Activated CD8-positive, alpha-beta memory T cell treated with anti-CD3 and anti-CD28 coated beads for 4 hours (primary cell): ENCODE measurements at places on chromosomes 2 and 18.

GRCh38 chr2:220937245-220937644 is 634.9 kb downstream of the EPHA4 start:
- no peak for DNase-seq

- DNase-seq, result no peak
Measured at GRCh38 chr2:30178618-30179434, 32.0 kb downstream of the YPEL5 start.

DNA sequence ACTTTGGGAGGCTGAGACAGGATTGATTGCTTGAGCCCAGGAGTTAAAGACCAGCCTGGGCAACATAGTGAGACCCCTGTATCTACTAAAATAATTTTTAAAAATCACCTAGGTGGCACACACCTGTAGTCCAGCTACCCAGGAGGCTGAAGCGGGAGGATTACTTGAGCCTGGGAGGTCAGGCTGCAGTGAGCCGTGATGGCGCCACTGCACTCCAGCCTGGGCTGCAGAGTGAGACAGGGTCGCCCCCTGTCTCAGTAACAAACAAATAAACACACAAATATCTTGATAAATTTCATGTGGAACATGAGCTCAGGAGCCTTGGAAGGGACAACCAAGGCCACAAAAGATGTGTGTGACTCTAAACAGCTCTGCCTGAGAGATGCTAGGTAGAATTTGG is 11.7 kb upstream of the ANKRD53 start:
- no peak for DNase-seq

DNA sequence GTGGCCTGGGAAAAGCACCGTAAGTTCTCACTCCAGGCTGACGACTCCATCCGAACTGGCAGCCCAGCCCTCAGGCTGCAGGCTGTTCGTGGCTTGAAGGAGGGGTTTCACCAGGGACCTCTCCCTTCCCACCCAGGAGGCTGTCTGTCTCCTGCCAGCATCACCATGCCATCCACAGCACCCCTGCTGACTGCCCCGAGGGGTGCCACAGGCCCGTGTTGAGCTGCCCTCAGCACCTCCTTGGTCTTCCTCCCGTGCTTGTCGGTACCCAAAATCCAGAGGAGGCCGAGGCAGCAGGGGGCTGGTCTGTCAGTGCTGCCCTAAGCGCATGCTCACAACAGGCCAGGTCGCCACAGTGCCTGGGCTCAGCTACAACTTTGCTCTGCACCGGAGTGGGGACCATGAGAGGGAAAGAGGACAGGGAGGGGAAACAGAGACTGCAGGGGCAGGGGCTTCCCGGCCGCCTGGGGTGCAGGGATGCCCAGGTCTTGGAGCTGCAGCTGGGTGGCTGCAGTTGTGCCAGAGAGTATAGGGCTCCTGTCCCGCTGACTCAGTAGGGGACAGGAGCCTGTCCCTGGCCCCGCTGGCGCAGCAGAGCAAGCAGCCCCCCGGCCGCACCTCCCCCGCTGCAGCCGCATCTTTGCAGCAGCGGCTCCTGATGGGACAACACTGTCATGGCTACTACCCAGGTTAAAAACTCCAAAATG is 963.7 kb upstream of the CRIM1 start:
- no peak for DNase-seq

GRCh38 chr18:51721996-51722395 is 524.5 kb upstream of the MEX3C start:
- DNase-seq, result no peak

GRCh38 chr2:128979182-128979581 is 660.5 kb upstream of the HS6ST1 start:
- DNase-seq, result no peak

DNA sequence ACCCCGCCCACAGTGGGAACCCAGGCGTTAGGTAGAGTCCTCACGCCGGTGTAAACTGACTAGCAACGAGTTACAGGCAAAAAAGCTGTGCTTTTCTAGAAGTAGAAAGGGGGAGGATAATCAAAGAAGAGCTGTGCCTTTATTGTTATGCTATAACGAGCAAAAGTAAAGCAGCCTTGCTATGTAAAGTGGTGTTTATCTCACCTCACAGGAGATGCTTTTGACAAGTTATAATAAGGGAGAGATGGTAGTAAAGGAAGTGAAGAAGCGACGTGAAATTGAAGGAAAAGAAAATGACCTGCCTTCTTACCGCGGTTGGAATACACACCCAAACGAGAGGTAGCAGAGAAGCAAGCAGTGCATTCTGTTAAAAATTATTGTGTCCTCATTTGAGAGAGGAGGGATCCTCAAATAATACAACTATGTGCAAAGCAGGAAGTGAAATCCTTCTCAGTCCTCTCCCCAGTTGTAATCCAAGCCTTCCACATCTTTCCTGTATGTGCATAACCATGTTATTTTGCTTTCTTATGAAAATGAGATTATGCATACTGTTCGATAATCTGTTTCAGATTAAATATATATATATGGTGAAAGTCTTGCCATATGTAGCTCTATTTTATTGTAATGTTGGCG is 962 bp downstream of the TANK start:
- DNase-seq, result no peak

DNA sequence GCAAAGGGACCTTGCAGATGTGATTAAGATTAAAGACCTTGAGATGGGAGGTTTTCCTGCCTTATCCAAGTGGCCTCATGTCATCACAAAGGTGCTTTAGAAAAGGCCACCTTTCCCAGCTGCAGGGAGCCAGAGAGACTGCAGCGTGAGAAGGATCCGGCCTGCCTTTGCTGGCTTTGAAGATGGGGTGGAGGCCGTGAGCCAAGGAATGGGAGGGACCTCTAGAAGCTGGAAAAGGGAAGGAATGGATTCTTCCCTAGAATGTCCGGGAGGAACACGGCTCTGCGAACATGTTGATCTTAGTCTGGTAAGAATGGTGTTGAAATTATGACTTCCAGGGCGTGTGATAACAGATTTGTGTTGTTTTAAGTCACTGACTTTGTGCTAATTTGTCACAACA is 39.9 kb upstream of the CREG2 start:
- no peak for DNase-seq

- no peak for DNase-seq
Measured at GRCh38 chr2:77521931-77522470, at the start of gene LRRTM4. Gene LRRTM4 (minus strand): TSS chr2:77522376.

- no peak for DNase-seq
Measured at GRCh38 chr2:109109342-109109741, 19.7 kb upstream of the SH3RF3 start.

DNA sequence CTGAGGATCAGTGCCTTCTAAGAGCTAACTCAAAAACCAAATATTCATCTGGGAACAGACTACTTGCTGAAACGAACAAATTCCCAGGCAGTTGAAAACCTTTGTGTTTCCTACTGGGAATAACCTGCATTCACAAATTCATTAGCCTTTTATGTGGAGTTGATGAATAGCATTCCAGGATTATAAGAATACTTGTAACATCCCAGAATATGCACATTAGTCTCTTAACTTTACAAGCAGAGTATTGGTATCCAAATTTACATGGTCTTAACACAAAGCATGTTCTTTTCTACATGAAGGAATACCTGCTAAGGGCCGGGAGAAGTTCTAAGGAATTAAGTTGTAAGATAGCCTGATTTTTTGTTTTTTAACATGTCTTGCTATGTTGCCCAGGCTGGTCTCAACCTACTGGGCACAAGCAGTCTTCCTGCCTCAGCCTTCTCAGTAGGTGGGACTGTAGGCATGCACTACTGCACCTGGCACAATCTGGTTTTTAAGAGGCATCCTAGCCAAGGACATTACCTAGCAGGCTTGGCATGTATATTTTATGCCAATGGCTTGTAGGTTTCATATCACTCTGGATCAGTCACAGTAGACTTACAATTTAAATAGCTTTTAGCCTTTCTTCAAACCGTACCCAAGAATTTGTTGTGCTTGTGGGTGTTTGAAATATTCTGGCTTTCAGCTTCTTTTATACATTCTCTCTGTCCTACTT is 50.7 kb downstream of the MGAT5 start:
- DNase-seq, result no peak

GRCh38 chr2:212135739-212136138 is 402.9 kb downstream of the ERBB4 start:
- DNase-seq, result no peak

DNA sequence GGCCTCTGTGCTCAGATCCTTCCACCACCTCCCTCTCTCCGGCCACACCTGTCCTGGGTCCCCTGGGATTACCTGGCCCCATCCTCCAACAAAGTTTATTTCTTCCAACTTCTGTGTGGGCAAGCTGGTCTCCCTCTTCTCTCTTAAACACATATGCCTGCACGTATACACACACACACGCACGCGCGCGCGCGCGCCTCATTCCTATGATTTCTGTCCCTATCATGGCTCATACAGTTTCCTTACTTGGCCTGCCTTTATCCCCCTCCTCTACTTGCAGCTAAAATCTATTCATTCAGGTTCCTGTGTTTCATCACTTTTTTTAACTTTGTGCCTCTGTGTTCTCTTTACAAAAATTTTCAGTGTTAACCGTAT is 96.4 kb downstream of the LOXHD1 start:
- no peak for DNase-seq

GRCh38 chr2:32838949-32839348 is 107.8 kb upstream of the LTBP1 start:
- DNase-seq, result no peak

GRCh38 chr18:50788284-50788683 is 31.5 kb downstream of the MRO start:
- DNase-seq, result no peak

DNA sequence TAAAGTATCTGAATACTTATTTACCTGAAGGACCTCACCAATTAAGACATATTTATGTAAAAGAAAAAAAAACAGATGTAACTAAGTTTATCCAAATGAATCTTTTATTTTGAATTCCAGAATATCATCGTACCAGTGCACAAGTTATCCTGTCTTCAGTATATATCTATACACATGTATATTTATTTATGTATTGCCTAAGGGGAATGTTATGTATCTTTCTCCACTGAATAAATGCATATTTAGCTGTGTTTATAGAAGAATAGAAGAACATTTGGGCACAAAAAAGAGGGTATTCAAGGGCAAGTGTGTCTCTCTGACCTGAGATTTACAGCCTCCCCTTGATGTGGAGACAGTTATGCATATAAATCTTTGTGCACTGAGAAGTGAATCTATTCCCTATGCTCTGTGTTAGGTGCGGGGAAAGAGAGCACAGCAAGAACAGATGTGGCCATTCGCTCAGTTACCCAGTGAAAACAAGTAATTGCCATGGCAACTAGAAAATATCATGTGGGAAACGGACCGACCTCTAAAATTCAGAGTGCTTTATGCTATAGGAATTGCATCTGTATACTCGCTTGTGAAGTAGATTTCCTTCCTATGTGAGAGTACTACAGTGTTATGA is 39.5 kb upstream of the ASXL3 start:
- no peak for DNase-seq

- DNase-seq, result no peak
Measured at GRCh38 chr2:176132205-176133171, 3.0 kb downstream of the HOXD8 start.

DNA sequence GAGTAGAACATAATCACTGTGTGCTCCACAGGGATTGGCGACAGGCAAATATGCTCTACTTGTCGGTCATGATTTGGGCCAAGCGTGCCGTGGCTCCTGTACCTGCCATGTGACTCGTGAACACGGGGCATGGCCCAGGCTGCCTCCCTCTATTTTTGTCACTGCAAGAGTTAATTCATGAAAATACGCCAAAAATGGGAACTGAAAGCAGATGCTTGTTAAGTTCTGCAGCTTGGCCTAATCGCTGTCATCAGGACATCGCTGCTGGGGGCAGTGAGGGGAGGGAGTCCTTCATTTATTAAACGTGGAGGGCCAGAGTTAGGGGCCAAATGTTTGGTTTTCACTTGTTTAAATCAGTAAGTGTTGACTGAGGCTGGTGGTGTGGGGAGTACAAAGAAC is 177.8 kb downstream of the BCL2 start:
- no peak for DNase-seq

DNA sequence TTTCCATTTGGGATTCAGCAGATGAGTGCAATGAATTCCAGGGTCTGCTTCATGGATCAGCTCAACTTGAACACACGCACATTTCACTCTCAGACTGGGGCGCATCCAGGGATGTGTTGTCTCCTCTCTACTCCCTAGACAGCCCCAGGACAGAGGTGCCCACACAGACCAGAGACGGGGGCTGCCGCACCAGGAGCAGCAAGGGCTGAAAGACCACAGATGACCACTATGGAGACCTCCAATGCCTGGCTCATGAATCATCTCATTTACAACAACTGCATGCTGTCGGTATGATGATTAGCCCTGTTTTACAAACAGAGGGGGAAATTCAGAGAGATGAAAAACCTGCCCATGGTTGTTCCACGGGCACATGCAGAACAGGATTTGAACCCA is 63.1 kb downstream of the CYP26B1 start:
- DNase-seq, result no peak

DNA sequence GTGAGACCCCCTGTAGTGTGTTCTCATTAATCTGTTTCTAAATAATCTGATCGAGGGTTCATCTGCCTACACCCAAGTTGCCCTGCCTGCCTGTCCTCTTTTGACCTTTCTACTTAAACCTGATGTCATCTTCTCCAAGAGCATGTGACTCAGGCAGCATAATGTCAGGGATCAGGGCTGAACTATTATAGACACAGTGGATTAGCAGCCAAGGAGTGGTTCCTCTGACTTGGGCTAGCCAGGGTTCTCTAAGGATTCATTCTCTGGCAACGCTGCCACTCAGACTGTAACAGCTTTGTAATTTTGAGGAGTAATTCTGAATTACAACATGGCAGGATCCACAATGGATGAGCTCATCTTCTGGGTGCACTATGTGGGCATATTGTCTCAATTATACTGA is 124.0 kb downstream of the MDH1 start:
- no peak for DNase-seq

DNA sequence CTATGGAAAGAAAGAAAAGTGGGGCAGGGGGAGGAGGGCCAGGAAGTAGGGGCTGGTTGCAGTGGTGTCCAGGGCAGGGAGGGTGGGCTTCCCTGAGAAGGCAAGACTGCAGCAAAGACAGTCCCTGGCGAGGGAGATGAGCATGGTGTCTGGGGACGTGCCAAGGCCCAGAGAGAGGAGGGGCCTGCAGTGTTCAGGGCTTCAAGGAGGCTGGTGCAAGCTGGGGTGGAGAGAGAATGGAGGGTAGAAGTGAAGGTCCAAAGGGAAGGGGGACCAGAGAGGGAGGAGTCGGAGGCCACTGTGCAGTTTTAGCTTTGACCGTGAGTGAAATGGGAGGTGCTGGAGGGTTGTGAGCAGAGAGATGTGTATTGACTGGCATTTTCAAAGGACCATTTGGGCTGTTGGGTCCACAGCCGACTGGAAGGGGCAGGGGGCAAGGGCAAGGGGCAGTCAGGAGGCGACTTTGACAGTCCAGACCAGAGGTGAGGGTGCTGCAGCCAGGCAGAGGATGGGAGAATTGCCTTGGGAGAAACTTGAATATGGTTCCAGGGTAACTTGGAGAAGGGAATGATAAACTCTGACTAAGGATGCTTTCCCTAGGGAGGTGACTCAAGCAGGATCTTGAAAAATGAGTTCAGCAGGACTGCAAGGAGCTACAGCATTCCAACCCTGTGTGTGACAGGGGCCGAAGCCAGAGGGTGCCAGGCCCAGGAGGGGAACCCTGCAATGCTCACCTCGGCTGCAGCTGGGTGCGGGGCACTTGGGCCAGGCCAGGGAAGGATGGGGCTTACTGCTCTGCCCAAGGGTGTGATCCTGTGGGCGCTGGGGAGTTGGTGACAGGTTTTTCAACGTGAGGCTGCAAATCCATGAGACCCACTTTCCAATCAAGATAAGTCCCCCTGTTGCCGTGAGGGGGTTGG is 177.1 kb upstream of the HAAO start:
- no peak for DNase-seq

GRCh38 chr2:133802409-133803039 is 234.3 kb upstream of the NCKAP5 start:
- DNase-seq, result no peak
